Kidney (tissue), 22 donors: ENCODE measurements at places on chromosomes 7 and 10.
A peak's percentile ranks its signal among the peaks of the same experiment; 100 is the strongest.

DNA sequence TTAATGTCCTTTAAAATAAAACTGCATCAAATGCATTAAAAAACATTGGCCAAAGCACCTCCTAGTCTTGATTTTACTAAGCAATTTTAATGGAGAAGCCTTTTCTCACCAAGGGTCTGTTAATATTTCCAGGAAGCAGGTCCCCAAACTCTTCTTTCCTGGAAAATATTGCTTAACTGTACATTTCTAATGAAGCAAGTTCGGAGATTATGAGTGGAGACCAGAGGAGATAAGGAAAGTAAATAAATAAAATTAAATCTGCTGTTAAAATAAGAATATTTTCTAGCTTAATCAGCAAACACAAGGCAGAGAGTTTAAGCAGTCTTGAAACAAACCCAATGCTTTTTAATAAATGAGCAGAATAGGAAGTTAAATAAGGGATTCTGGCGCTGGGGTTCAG is 322.4 kb downstream of the PTEN start:
- no peak for DNase-seq

DNA sequence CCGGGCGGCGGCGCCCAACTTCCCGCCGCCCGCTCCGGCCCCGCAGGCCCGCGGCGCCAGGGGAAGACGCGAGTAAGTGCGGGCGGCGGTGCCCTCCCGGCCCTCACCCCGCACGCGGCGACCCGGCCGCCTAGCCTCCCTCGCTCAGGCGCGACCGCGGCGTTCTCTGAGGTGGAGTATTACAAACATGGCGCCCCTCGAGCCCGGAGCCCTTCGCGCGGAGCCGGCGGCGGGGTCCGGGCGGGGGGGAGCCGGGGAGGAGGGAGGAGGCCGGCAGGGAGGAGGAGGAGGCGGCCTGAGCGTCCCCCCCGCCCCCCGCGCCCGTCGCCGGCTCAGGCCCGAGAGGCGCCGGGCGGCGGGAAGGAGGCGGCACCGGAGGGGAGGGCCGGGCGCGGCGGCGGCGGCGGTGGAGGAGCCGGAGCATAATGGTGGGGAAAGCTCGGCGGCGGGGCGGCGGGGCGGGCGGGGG is at the start of gene ZMYND11:
TSS of gene ZMYND11 (plus strand) at position 324 of the 469 bp plus-strand sequence. CDS start 44,558 bp downstream, outside the sequence.
- DNase-seq: peak; percentile 78

DNA sequence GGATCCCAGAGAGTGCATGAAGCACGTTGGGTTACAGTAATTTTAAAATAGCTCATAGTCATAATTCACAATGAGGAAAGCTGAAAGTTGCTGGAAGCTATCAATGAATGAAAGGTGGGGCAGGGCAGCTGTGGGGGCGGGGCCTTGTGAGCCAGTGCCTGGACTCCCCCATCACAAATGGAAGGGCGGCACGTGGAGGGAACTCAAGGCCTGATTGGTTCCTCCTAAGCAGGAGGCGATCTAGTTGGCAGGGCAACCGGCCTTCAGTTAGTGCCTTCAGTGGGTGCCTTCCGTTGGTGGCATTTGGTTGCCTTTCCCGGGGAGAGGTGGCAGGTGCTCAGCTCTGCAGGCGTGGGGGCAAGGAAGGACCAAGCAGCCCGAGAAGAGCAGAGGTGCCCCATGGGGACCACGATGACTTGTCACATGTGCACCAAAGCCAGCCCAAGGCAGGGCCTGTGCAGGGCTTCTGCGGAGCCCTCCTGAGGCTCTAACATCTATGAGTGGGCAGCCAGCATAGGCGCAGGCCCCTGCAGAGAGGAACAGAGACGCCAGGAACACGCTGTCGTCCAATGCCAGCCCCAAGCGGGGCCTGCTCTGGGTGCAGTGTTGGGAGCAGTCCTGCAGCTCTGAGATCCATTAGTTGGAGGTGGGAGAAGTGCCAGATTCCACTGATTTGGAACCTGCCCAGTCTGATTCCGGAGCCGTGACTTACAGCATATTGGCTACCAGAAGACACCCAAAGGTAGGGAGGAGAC is 59.8 kb upstream of the PDSS1 start:
- no peak for DNase-seq

DNA sequence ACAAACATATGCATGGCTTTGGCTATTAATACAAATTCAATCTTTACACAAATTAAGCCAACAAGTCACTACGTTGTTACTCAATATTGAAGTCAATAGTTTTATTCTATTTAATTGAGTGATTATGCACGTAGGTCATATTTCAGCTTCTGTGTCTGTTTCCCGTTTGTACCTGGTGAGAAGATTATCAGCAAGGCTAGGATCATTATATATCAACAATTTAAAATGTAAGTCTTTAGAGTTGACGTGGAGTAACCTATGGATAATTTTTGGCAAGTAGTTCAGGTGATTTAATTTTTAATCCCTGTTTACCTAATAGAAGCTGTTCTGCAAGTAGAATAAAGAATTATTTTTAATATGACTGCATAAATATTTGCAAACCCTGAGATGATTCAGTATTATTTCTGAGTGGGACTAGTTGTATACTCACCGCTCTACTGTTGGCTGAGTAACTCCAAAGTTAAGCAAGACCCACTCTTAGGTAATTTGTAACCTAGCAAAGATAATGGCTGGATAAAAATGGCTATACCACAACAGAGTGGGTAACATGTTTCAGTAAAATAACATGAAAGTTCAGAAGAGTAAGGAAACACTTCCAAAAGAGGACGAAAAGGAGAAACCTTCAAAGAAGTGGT is 161.0 kb downstream of the HGF start:
- no peak for DNase-seq

DNA sequence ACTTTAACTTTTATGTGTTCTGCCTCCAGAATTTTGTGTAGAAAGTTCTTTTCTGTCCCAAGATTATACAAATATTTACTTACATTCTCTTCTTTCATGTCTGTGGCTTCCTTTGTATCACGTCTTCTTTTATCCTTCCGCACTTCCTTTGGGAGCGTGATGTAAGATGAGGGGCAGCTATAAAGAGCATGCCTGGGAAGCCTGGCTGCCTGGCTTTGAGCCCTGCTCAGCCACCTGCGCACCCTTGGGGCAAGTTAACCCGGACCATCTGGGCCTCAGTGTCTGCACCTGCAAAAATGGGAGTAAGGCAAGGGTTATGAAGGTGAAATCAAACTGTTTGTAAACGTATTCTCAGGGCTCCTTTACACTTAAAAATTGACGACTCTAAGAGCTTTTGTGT is 25.2 kb downstream of the PALD1 start:
- peak; percentile 31 for DNase-seq

GRCh38 chr7:1238450-1238882 is 5.8 kb downstream of the UNCX start:
- DNase-seq: peak; percentile 58

DNA sequence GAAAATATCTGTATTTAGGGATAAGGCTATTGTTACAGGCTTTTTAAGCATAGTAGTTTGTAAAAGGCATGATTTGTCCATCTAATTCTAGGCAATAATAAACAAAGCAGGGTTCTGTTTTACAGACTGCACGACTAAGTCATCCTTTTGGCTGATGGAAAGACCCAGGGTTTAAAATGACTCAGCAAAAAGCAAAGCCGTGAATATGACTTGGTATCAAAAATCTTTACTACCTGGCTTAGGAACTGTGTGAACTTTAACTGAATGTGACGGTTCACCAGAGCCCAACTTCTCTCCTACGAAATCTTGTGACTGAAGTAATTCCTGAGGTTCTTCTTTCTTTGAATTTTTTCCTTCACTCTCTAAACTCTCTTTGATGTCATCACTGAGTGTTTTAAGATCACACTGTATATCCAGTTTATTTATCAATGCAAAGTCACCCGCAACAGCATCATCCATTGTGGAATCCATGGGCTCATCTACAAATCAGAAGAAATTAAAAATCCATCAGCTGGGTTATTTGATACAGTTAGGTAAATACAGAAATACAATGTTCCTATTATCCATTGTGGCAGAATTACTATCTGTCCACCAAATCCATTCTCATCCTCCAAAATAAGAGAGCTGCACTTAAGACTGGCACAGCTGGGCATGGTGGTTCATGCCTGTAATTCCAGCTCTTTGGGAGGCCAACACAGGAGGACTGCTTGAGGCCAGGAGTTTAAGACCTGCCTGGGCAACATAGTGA is 17.0 kb downstream of the ATE1 start:
- no peak for DNase-seq

DNA sequence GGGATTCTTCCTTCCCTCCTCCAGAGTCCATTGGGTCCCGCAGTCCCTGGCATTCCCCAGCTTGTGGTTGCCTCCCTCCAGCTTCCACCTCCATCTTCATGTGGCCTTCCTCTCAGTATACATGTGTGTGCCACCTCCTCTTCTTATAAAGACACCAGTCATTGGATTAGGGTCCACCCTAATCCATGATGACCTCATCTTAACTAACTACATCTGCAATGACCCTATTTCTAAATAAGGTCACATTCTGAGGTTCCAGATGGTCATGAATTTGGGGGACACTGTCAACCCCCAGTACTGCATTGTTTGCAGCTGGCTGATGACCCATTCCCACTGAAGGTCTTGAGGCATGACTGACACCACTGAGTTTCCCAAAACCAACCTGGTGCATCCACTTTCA is 99.0 kb downstream of the PTPRE start:
- no peak for DNase-seq

DNA sequence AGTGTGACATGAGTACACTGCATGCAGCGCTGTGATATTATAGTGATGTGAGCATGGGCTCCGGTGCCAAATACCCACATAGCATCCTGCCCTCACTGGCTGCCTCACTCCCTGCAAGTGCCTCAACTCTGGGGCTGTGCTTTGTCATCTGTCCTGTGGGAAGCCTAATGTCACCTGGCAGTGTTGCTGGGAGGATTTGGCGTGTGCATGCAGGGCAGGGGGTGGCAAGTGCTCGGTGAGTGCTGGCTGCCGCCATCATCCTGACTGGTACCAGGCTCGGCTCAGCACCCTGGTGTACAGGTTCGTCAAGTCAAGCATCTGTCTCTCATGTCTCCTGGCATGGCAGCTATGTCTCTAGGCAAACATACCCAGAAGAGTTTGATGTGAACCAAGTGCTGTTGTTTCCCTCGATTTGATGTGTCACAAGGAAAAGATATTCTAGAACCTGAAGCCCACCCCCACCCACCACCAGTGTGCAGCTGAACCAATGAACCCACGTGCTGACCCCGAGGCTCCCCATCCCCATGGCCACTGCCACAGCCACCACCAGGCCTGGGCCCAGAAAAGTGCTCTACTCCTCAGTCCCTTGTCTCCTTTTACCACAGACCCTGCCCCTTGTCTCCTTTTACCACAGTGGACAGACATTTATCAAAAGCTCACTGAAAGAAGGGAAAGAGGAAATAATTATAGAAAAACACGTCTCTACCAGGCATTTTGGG is 135.8 kb downstream of the MAPK8 start:
- peak; percentile 33 for DNase-seq

GRCh38 chr7:109582211-109582610 is 1012.5 kb downstream of the DNAJB9 start:
- DNase-seq: no peak

GRCh38 chr7:27064661-27065060 is 31.1 kb downstream of the HOXA1 start:
- DNase-seq: no peak

DNA sequence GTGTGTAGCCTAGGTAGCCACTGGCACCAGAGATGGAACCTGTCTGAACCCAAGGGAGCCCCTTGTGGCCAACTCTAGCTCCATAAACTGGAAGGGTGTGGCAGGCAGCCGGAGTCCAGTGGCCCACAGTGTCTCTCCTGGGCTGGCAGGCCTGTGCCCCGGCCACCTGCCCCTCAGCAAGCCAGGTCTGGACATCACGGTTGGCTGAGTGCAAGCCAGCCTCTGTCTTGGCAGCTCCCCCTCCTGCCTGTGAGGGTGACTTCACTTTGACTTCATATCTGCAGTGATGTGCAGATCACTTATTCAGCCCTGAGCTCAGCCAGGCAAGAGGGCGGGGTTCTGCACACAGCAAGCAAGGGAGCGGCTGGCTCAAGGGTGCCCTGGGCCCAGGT is 1.3 kb upstream of the RET start:
- no peak for DNase-seq

DNA sequence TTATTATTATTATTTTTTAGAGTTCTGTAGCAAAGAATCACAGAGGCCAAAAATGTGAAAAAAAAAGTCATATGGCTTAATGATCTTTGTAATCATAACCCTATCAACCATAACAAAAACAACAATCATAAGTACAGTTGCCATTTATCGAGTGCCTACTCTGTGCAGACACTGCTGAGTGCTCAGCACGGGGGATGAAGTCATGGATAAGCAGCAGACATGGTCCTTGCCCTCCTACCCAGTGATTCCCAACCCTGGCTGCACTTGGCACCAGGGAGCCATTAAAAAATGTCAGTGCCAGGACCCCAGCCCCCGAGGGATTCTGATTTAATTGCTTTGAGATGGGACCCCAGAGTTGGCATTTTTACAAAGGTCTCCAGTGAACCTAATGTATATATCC is 38.2 kb downstream of the ENTPD1 start:
- no peak for DNase-seq

GRCh38 chr10:12400266-12400931 is 51.1 kb downstream of the CAMK1D start:
- no peak for DNase-seq

GRCh38 chr10:118672766-118673715 is 77.6 kb upstream of the PRLHR start:
- no peak for DNase-seq

- DNase-seq: no peak
Observed at GRCh38 chr7:117010375-117011133, 57.3 kb downstream of the ST7 start.

GRCh38 chr10:12191715-12192114 is 4.0 kb downstream of the NUDT5 start:
- no peak for DNase-seq

- DNase-seq: no peak
Observed at GRCh38 chr10:84820120-84820519, 491.7 kb downstream of the CCSER2 start.

DNA sequence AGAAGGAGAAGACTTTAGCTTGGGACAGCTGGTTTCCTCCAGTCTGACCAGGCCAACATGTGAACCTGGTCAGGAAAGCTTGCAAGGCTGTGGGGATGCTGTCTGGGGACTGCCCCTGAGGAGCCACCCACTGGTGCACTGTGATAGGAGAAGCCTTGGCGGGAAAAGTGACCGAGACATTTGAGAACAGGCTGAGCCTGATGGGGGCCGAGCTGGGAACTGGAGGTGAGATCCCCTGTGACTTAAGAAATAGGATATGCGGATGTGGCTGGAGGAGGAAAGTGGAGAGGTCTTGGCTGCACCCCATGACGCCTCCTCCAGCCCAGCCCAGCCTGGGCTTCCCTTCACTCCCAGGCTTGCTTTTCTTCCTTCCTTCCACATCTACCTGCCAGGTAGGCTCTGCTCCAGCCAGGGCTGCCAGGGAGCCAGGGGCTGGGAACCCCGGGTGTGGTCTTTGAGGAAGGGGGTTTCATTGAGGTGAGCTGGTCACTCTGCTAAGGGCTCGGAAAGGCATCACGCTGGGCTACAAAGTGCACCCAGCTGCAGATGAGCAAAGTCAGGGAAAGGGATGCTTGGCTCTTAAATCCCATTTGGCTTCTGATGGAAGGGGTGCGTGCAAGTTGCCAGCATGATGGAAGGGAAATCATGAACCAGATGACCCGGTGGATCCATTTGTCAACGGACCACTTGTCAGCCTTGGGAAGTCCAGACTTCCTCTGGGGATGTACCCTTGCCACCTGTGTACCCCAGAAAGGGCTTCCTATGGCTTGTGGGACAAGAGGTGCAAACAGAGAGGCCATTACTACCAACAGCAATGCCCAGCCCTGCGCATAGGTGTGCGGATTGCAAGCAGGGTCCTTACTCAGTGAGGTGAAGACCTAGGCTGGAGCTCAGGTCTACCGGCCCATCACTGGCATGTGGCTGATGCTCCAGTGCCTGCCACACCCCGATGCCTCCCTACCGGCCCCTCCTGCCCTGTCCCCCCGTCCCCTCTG is 66.3 kb downstream of the C10orf143 start:
- peak; percentile 13 for DNase-seq
